CD14-positive monocyte (primary cell): ENCODE measurements at places on chromosomes 6 and 20.
A peak's percentile ranks its signal among the peaks of the same experiment; 100 is the strongest.

GRCh38 chr6:13296536-13296997 lies 31.8 kb downstream of the TBC1D7 start:
- no peak for DNase-seq

GRCh38 chr20:37630166-37630565 lies 63.7 kb upstream of the CTNNBL1 start:
- no peak for DNase-seq

- no peak for DNase-seq
These were observed 34.7 kb downstream of the TAF4 start for GRCh38 chr20:62030834-62031434.

DNA sequence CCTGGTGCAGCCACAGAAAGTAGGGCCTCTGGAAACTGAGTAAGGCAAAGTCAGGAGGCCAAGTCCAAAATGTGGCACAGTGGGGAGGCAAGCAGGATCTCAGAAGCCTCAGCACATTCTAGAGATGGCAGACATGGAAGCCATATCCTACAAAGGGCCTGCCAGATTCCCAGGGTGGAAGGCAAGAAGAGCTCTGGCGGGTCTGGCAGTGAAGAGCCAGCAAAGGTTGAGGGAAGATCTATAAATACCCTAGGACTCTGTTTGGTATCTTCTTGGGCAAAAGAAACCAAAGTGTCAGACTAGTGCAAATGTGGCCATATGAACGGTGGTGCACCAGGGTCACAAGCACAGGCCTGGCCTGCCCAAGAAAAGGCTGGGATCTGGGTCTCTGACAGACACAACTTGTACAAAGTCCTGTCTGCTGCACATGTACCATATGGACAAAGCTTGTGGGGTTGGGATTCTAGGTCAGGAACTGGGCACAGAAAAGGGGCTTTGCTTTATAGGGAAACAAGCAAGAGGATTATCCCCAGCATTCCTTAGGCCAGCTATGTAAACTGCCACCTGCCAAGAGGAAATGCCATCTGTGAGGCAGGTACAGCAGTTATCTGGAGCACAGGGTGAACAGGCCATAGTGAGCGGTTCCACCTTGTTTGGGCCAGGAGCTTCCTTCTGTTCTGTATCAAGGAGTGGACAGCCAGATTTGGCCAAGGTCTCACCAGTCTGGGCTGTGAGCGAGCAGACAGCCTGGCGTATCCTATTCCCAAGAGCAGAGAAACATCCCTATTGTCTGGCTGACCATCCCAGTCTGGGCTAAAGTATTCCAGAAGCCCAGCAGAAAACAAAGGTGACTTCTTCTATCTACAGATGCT lies 36.3 kb upstream of the SLC4A11 start:
- DNase-seq: no peak

- no peak for DNase-seq
These were observed 43.8 kb upstream of the DSE start for GRCh38 chr6:116326996-116327395.

DNA sequence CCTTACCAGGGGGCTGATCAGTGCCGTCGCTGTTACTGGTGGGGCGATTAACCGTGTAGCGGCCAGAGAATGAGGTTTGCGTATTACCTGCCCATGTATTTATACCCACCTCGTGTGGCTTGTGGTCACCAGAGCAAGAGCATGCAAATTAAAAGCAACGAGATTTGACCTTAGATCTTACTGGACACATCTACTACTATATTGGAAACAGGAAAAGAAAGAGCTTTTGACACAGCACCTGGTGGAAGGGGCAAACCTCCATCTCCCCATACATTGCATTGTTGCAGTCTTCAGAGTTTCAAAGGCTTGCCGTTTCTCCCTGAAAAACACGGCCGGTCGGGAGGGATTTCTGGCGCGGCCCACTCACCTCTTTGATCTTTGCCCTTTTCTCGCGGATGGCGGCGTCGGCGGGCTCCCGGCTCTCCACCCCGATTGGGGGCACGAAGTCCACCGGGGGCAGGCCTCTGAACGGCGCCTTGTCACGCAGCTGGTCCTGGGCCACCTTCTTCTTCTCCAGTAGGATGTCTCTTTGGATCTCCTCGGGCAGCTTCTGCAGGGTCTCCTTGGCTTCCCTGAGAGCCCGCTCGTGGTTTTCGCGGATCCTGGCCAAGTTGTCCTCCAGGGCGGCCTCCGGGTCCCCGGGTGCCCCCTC lies 1.3 kb downstream of the MAN1A1 start:
- peak; percentile 15 for DNase-seq

DNA sequence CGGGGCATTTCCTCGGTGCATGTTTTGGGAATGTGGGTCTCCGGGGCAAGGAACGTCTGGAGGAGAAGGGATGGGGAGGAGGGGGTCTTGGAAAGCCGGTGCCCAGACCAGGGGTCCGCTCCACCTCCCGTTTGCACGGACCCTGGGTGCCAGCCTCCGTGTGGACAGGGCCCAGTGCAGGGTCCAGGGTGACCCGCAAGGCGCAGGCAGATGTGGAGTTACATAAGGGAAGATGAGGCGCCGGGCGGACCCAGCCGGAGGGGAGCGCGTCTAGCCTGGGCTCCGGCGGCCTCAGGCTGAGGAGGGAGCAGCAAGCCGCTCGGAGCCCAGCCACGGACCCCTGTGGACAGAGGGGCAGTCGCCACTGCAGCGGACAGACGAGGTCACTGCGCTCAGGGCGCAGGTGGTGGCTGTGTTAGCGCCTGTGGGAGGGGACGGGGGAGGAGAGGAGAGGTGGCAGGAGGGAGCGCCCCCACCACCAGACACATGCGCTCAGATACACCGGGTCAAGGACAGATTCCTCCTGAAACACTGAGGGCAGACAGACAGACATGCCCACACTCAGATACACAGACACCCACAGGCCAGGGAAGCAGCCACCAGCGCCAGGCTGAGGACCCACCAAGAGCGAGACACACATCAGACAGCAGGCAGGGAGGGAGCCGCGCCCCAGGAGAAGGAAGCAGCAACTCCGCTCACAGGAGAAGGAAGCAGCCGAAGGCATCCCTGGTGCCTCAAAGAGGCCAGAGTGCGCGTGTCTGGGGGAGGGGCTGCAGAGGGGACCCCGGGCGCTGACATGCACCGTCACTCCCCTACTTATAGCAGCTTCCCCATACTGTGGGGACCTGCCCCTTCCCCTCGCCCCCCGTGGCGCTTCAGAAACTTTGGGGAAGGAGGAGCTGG lies 839 bp upstream of the HRH3 start:
- no peak for DNase-seq

DNA sequence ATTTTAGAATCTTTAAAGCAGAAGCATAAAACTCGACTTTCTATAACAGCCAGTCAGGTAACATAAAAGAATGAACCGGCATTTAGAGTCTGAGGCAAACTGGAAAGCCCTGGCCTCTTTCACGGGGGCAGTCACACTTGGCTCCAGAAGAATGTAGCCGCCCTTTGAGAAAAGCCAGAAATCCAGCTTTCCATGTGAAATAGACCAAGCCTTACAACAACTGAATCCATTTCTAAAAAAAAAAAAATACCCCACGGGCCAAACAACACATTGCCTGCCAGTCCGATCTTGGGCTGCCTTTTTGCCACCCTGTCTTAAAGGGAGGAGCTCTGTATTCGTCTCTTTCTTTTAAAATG lies 252.9 kb upstream of the TAB2 start:
- DNase-seq: no peak

DNA sequence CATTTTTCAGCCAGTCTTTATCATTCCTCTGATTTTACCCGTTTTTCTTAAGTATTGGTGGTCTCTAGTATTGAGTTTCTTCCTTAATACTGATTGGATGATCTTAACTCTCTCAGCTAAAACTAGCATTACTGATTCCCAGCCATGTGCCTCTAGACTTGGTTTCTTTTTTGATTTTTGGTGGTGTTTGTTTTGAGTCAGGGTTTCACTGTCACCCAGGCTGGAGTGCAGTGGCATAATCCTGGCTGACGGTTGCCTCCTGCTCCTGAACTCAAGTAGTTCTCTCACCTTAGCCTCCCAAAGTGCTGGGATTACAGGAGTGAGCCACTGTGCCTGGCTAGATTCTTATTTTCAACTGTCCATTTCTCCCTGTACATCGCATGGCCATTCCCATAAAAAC lies 24.9 kb downstream of the DPPA5 start:
- DNase-seq: no peak

DNA sequence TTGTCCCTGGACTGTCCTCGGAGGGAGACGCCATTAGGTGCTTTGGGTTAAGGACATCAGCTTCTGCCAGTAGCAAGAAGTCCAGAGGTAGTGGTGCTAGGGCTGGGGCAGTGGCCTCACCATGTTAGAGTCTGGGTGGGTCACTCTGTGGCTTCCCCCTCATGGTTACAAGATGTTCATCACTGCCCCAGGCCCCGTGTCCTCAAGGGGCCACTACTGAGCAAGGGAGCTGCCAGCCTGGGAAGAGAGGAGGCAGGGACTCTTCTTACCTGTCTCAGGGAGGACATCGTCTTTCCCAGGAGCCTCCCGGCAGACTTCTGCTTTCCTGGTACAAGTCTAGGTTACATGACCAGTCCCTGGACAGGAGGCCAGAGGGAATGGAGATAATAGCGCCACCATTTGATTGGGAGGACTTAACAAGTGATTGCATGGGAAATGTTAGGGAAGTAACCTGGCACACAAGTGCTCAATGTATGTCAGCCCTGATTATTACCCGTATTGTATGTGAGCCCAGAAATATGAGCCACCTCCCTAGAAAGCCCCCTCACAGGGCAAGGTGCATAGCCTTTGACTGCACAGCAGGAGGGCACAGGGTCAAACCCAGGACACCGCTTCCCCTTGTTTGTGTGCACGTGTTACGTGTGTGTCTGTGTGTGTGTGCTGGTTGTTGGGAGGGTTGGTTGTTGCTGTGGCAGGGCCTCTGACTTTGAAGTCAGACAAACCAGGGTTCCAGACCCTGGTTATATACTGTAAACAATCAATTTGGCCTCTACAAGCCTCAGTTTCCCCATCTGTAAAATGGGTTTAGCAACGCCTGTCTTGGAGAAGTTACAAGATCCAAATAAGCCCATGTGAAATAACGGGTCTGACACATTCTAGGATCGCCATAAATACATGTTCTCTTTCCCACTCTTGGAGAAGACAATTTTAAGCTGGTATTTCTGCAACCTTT lies 30.0 kb downstream of the SIRPA start:
- no peak for DNase-seq

- no peak for DNase-seq
These were observed 8.8 kb upstream of the FBXO30 start for GRCh38 chr6:145823328-145823944.

GRCh38 chr20:46990017-46990595 lies 95.5 kb downstream of the EYA2 start:
- no peak for DNase-seq

- DNase-seq: no peak
These were observed 26.4 kb upstream of the PTGIS start for GRCh38 chr20:49594143-49594930.

DNA sequence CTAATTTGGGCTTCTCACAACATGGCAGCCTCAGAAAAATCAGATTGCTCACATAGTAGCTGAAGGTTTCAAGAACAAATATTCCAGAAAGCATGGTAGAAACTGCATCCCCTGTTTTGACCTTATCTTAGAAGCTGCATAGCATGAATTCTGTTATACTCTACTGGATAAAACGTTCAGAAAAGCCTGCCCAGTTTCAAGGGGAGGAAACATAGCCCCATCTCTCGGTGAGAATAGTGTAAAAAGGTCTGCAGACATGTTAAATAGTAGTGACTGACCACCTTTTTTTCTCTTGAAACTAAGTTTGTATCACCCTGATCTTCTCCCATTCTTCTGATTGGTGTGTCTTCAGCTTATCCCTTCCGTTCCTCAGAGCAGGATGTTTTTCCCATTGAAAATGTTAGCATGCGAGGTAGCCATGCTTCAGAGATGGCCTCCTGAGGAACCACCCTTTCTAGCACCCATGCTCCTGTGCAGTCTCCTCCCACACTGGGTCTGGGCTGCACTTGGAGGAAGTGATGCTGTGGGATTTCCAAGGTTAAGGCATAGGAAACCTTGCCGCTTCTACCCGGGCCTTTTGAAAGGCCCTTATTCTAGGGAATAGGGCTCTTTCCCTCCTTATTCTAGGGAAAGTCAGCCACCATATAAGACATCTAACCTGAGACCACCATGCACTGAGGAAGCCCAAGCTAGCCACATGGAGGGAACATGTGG lies 50.1 kb downstream of the MARCKS start:
- no peak for DNase-seq

DNA sequence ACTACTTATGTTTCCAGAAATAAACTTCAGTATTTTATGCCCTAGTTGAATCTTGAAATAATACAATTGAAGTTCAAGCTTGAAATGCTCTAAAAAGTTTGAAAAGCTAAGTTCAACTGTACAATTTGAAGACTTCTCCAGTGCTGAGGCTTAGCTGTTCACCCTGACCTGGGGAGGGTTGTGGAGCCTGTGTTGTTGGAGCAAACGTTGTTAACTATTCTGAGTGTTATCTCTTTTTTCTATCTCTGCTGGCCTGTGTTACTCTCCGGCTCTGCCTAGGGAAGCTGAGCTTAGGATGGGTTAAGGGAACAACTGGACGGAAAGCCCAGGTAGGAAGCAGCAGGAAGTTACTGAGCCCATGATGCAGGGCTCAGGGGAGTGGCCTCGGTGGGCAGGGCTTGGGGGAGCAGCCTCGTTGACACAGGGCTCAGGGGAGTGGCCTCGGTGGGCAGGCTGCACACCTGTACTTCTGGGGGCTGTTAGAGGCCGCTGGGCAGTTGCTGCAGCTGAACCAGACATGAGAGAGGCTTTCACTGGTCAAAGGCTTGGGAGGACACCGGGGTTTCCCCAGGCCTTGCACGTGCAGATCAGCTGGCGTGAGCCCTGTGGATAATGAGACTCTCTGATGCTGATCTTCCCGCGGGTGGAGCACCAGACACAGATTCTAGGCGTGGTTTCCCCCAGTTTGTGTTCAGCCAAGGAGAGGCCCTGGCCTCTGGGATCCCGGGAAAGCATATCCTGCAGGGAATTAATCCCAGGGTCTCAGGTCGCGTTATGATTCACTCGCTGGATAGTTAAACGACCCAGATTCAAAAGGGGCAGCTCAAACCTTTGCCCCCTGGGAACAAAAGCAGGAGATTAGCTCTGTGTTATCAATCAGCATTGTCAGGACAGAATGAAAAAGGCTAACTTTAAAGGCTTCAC lies 58.9 kb downstream of the ERMARD start:
- no peak for DNase-seq

DNA sequence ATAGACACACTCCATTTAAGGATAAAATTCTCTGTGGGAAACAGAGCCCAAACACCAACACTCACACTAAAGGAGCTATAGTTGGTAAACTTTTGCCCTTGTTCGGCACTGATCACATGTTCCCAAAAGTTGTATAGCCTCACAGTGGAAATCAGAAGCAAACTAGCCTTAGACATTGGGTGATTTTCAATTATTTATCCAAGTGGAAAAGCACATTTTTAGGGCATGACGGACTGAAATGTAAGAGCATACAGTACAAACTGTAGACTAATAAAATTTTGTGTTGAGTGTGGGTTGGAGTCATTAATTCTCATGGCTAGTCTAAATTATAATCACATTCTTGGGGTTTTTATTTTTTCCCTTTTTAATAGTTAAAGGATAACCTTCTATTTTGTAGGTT lies 202.4 kb downstream of the MOXD1 start:
- DNase-seq: no peak
